Endothelial cell of umbilical vein (primary cell): ENCODE measurements at places on chromosomes 12 and 14. TPM values are rescaled to one million over a fixed set of nuclear protein-coding genes. Genes with fewer than 3 reads are reported as not detected.

Gene TOMM20L
- total RNA-seq: not detected in 2 replicates

Gene DIO3
- not detected in 2 replicates for total RNA-seq

DNA sequence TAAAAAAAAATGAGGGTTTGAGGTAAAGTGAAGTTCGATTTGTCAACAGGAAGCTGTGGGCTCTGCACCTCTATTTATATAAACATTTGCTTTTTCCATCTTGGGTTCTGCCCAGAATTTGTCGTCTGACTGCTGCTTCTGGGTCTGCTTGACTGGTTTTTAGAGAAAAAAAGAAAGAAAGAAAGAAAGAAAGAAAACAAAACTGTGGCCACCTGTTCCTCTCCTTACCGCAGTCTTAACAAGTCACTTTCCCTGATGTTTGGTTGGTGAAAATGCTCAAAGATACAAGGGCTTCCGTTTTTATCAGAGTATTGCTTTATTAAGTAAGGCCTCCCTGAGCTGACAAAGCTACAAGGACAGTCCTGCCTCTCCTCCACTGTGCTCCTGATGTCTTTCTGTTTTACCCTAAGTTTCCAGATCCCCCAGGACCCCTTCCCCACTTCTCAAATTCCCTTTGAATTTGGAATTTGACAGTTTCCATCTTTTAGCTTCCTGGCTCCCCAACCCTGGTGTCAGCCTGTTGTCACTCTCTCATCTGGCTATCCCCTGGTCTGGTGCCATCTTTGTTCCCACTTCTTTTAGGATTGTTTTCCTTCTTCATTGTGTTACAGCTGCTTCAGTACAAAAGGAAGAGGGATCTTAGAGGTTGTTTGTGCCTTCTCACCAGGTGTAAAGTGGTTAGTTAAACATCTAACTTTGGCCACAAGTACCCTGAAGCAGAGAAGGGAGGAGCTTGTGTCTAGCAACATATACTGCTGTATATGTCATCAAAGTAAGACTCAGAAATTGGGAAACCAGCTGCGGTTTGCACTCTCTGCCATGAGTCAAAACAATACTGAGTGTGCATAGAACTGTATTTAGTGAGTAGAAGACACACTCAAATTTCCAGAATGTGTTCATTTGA is 18.0 kb downstream of the MFAP5 start:
- DNase-seq: no peak
- H3K36me3 ChIP-seq: no peaks in the 10 kb centered on the region
- no peak overlapping the region for H3K4me3 ChIP-seq
- H3K4me1 ChIP-seq: no peaks in the 10 kb centered on the region

DNA sequence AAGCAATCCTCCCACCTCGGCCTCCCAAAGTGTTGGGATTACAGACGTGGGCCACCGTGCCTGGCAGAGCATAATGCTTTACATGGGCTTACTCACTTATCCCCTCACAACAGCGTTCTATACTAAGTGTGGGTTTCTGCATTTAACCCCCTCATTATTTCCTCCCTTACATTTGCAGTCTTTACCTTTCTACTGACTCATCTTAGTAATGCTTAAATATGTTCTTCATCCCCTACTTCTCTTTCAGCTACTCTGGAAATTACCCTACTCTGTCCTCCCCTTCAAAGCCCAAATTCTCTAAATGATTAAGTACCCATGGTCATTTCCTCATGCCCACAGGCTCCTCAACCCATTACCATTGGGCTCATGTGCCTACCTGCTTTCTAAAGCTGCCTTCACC is 40.7 kb downstream of the NKX2-1 start:
- H3K4me1 ChIP-seq: no peaks in the 10 kb centered on the region
- no peak overlapping the region for H3K4me3 ChIP-seq
- no peaks in the 10 kb centered on the region for H3K36me3 ChIP-seq

DNA sequence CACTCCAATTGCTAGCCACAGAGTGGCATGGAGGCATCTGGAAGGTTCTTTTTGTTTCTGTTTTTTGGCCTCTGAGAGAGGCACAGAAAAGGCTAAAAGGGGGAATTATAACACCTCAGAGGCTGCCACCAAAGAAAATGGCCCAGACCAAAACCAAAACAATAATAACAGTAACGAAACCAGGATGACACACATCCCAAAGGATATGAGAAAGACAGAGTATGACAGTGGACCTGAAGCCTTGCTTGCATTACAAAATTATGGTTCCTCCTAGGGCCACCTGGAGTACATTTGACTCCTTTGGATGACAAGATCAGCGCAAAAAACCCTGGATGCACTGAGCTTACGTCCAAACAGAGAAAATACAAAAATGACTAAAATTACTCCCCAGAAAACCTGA is 152.7 kb downstream of the AEBP2 start:
- no peaks in the 10 kb centered on the region for H3K27me3 ChIP-seq
- no peak for DNase-seq
- no peak overlapping the region for H3K27ac ChIP-seq

- peaks cover 14% of the 10 kb centered on the region for H3K36me3 ChIP-seq
- DNase-seq: no peak
- no peak overlapping the region for H3K27ac ChIP-seq
- H3K27me3 ChIP-seq: no peaks in the 10 kb centered on the region
Observed at GRCh38 chr12:8048906-8049305, 16.4 kb downstream of the FOXJ2 start.

GRCh38 chr12:110600254-110600653 is 13.7 kb upstream of the TCTN1 start:
- no peaks in the 10 kb centered on the region for H3K4me1 ChIP-seq
- no peak overlapping the region for H3K27ac ChIP-seq
- H3K36me3 ChIP-seq: no peaks in the 10 kb centered on the region

Gene PLCZ1
- not detected in 2 replicates for total RNA-seq

Gene KRT72
- total RNA-seq: not detected in 2 replicates

Gene SMOC1
- 0.78 and 0.97 TPM in 2 replicates for total RNA-seq

DNA sequence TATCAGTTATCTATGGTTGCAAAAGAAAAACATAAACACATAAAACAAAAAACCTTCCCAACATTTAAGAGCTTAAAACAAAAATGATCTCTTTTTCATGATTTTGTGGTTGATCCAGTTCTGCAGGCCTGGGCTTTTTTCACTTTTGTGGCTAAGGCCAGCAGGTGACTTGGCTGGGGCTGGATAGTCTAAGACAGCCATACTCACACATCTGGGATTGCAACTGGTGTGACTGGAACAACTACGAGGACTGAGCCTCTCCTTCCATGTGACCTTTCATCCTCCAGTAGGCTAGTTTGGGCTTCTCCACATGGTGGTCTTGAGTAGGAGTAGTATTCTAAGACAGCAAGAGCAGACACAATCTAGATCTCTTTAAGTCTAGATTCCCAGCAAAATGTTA is 7.2 kb upstream of the PKP2 start:
- H3K4me3 ChIP-seq: no peak overlapping the region
- no peaks in the 10 kb centered on the region for H3K27me3 ChIP-seq
- DNase-seq: no peak
- H3K36me3 ChIP-seq: no peaks in the 10 kb centered on the region
- no peaks in the 10 kb centered on the region for H3K4me1 ChIP-seq
- no peak overlapping the region for H3K27ac ChIP-seq

GRCh38 chr12:129101816-129102215 is 248.5 kb downstream of the GLT1D1 start:
- no peaks in the 10 kb centered on the region for H3K27me3 ChIP-seq
- no peak overlapping the region for H3K4me3 ChIP-seq
- no peaks in the 10 kb centered on the region for H3K4me1 ChIP-seq
- H3K27ac ChIP-seq: no peak overlapping the region
- H3K36me3 ChIP-seq: no peaks in the 10 kb centered on the region

DNA sequence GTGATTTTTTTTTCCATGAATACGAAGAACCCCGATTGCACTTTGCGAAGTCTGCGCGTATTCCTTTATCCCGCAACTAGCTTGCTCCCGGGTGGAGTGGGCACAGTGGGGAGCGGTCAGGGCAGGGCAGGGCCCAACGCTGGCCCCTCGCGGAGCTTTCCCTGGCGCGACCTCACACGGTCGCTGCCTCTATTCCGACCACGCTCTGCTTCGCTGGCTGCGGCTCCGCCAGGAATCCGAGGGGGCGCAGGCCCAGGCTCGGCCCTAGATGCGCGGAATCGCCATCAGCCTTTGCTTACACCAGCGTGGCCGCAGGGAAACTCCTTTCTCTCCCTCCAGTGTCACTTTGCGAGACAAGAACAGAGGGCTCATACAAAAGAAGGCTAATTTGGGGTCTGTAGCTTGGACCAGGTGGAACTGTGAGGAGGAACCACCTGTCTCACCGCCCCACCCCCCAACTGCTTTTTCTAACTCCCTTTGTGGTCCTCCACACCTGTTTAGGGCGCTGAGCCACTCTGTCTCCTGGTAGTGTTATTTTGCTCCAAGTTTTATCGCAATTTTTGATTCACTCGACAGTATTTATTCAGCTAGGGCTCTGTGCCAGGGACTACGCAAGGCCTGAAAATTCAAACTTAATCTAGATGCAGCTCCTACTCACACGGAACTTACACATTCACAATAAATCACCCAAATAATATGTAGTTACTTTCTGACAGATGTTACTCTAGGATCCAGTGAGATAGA is 3.1 kb upstream of the NKX2-1 start:
- no peaks in the 10 kb centered on the region for H3K36me3 ChIP-seq
- peaks cover 87% of the 10 kb centered on the region for H3K27me3 ChIP-seq
- H3K4me1 ChIP-seq: peaks cover 6% of the 10 kb centered on the region
- no peak overlapping the region for H3K27ac ChIP-seq

DNA sequence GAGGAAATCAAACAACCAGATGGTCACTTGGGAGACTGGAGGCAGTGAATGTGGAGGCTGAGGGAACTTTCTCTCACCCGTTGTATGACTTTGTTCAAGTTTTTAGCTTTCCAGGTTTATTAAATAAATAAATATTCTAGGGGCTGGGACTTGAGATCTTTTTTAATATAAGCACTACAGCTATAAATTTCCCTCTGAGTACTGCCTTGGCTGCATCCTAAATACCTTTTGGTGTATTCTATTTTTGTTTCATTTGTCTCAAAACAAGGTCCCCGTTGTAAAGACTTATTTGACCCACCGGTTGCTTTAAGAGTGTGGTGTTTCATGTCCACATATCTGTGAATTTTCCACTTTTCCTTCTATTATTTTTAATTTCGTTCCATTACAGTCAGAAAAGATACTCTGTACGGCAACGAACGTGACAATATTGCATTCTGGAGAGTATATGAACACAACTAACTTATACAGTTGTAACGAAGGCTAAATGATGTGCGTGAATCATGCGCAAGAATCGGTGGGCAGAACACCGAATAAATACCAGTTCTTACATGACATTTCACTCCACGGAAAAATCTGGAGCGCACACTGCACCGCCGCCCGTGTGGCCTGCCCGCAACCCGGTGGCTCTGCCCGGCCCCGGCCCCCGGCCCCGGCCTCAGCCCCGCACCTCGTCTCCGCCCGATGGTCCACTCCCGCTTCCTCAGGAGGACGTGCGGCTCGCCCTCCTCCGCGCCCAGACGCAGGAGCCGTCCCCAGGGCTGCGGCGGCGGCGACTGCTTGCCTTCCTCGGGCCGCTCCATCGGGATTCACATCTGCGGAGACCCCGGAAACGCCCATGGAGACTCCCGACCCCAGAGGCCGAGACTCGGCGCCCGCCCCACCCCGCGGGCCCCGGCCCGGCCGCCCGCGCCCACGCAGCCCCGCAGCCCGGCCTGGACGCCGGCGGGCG is 602 bp downstream of the CHFR start:
- H3K27ac ChIP-seq: no peak overlapping the region
- peak overlapping the region; percentile 52 for H3K4me3 ChIP-seq
- H3K4me1 ChIP-seq: no peaks in the 10 kb centered on the region
- peak; percentile 17 for DNase-seq

GRCh38 chr14:85535991-85536832 is 6.3 kb downstream of the FLRT2 start:
- peaks cover 4% of the 10 kb centered on the region for H3K36me3 ChIP-seq
- H3K27ac ChIP-seq: peak overlapping the region; percentile 59
- peak overlapping the region; percentile 12 for H3K4me3 ChIP-seq
- no peaks in the 10 kb centered on the region for H3K27me3 ChIP-seq
- H3K4me1 ChIP-seq: peaks cover 31% of the 10 kb centered on the region
- peak; percentile 80 for DNase-seq
